ENCODE measurements at places on chromosomes 12 and 14. TPM values are rescaled to one million over a fixed set of nuclear protein-coding genes. Genes with fewer than 3 reads are reported as not detected.

DNA sequence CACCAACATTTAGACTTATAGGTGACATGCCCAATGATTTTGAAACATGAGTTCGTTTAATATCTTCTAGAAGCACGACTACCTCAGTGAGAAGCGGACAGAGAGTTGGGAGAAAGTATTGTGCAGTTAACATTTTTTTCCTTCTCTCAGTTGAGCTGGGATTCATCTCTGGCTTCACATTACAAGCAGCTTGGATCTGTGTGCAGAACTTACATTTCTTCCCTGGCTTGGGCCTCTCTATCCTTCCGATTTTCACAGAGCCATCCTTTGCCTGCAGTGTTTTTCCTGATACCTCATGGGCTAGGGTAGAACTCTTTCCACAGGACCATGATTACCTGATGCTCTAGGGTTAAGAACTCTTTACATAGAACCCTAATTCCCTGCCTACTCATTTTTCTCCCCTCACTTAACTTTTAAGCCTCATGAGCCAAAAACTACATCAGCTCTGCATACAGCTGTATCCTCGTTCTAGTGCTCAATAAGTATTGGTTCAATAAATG lies 86.5 kb downstream of the FLRT2 start:
- no peaks in the 10 kb centered on the region for H3K27me3 ChIP-seq
- DNase-seq, result no peak
- H3K36me3 ChIP-seq, result peaks cover 24% of the 10 kb centered on the region
- peak overlapping the region; percentile 45 for H3K27ac ChIP-seq

DNA sequence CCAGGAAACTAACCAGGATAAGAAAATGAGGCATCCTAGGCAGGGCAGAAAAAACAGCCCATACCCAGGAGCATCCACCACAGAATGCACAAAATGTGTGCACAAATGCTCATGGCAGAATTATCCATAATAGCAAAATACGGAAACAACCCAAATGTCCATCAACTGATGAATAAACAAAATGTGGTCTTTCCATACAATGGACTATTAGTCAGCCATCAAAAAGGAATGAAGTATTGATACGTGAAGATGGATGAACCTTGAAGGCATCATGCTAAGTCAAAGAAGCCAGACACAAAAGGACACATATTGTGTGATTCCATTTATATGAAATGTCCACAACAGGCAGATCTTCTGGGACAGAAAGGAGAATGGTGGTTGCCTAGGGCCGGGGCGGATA lies 19.1 kb downstream of the HRK start:
- H3K27ac ChIP-seq, result no peak overlapping the region
- no peak overlapping the region for H3K4me3 ChIP-seq
- peaks cover 2% of the 10 kb centered on the region for H3K4me1 ChIP-seq
- DNase-seq, result no peak
- peaks cover 1% of the 10 kb centered on the region for H3K36me3 ChIP-seq

GRCh38 chr12:89980236-89980635 lies 271.6 kb upstream of the ATP2B1 start:
- DNase-seq, result no peak
- no peaks in the 10 kb centered on the region for H3K27me3 ChIP-seq
- no peaks in the 10 kb centered on the region for H3K36me3 ChIP-seq
- H3K4me1 ChIP-seq, result peaks cover 2% of the 10 kb centered on the region

DNA sequence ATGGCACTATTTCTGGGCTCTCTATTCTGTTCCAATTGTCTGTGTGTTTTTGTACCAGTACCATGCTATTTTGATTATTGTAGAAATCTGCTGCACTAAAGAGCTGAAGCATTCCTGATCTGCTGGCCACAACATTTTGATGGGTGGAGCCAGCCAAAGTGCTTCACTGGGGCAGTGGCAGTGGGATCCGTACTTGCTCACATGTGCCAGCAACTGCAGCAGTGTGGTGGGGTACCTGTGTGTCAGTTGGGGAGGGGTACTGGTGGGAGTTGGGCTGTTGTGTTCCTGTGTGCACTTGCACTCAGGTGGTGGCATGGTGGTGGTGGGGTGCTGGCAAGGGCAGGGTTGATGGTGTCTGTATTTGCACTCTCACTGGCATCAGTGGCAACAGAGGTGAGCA lies 204.6 kb upstream of the ALG10 start:
- H3K27me3 ChIP-seq, result no peaks in the 10 kb centered on the region
- no peak overlapping the region for H3K27ac ChIP-seq
- no peak overlapping the region for H3K4me3 ChIP-seq
- H3K4me1 ChIP-seq, result no peaks in the 10 kb centered on the region

DNA sequence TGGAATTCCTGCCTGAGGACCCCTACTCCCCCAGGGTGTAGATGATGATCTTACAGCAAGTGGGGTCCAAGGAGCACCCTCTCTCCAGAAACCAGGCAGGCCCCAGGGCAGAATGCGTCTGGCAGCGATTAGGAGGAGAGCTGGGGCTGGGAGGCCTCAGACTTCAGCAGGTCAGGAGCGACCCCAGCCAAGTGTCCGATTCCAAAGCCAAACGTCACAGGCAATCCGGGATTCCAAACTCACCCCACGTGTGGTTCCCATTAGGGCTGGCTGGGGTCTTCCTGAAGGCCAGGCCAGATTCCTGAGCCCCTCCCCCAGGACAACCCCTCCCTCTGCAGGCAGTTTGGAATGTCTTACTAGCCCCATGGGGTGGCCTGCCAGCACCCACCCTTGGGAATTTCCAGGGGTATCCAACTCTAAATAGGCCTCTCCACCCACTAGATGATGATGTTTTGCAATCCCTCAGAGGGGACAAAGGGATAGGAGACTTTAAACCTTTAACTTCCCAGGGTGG lies 17.3 kb upstream of the FIGNL2 start:
- no peak overlapping the region for H3K4me3 ChIP-seq
- H3K27ac ChIP-seq, result no peak overlapping the region
- H3K27me3 ChIP-seq, result peaks cover 56% of the 10 kb centered on the region
- peaks cover 25% of the 10 kb centered on the region for H3K4me1 ChIP-seq
- no peaks in the 10 kb centered on the region for H3K36me3 ChIP-seq

- H3K4me3 ChIP-seq, result no peak overlapping the region
- no peak overlapping the region for H3K27ac ChIP-seq
- no peaks in the 10 kb centered on the region for H3K36me3 ChIP-seq
- H3K27me3 ChIP-seq, result peaks cover 25% of the 10 kb centered on the region
- no peak for DNase-seq
- no peaks in the 10 kb centered on the region for H3K4me1 ChIP-seq
These were observed 996.8 kb upstream of the TMEM132C start for GRCh38 chr12:127270193-127270592.

- no peaks in the 10 kb centered on the region for H3K36me3 ChIP-seq
- H3K27ac ChIP-seq, result no peak overlapping the region
- DNase-seq, result no peak
- H3K4me3 ChIP-seq, result no peak overlapping the region
- H3K27me3 ChIP-seq, result no peaks in the 10 kb centered on the region
- peaks cover 1% of the 10 kb centered on the region for H3K4me1 ChIP-seq
These were observed 49.7 kb downstream of the KIF26A start for GRCh38 chr14:104187931-104188726.

DNA sequence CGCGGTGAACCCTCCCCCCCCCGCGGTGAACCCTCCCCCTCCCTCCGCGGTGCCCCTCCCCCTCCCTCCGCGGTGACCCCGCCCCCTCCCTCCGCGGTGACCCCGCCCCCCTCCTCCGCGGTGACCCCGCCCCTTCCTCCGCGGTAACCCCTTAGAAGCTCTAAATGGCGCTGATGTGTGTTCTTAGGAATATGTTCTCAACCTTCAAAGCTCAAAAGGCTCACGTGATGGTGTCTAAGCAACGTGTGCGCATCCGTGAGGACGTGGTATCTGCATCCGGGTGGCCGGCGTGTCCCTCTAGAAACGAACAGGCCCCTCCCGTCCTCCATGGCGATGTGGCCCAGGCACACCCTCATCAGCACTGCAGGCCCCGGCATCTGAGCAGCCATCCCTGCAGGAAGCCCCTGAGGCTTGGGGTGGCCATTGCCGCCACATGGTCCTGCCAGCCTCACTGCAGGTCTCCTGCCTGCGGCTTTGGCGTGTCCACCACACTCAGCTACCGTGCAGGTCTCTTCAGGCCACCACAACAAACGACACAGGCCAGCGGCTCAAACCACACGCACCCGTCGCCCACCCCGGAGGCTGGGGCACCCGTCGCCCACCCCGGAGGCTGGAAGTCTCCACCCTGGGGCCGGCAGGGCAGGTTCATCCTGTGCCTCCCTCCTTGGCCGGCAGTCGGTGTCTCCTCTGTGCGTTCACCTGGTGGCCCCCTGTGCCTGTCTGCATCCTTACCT lies 14.5 kb upstream of the FBRSL1 start:
- no peak overlapping the region for H3K4me3 ChIP-seq
- peaks cover 2% of the 10 kb centered on the region for H3K4me1 ChIP-seq
- peaks cover 31% of the 10 kb centered on the region for H3K27me3 ChIP-seq
- DNase-seq, result no peak

GRCh38 chr12:87720967-87721366 lies 308.2 kb downstream of the C12orf50 start:
- H3K27me3 ChIP-seq, result no peaks in the 10 kb centered on the region
- H3K4me1 ChIP-seq, result no peaks in the 10 kb centered on the region
- H3K27ac ChIP-seq, result no peak overlapping the region
- no peak overlapping the region for H3K4me3 ChIP-seq
- H3K36me3 ChIP-seq, result no peaks in the 10 kb centered on the region
- no peak for DNase-seq

GRCh38 chr12:22100958-22101748 lies 55.1 kb downstream of the CMAS start:
- H3K4me3 ChIP-seq, result no peak overlapping the region
- H3K4me1 ChIP-seq, result no peaks in the 10 kb centered on the region
- no peaks in the 10 kb centered on the region for H3K36me3 ChIP-seq
- DNase-seq, result no peak

DNA sequence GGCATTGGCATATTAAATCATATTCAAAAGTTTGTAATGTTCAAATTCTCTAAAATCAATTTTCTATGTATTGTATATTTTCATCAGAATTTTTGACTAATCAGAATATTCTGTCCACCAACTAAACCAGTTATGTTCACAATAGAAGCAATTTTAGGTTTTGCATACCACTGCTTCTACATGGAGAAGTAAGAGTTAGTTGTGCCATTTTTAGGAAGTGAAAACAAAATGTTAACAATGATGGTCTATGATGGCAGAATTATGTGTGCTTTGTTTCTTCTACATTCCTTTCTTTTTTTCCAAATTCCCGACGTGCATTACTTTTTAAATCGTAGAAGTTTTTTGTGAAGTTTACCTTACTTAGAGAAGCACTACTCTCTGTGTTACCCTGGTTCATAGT lies 29.5 kb downstream of the ABHD12B start:
- H3K4me3 ChIP-seq, result no peak overlapping the region
- H3K36me3 ChIP-seq, result peaks cover 4% of the 10 kb centered on the region
- H3K27ac ChIP-seq, result no peak overlapping the region
- H3K4me1 ChIP-seq, result peaks cover 4% of the 10 kb centered on the region
- no peak for DNase-seq
- H3K27me3 ChIP-seq, result peaks cover 15% of the 10 kb centered on the region

The PSMA6 gene
- total RNA-seq, result 177 TPM

The GLI1 gene
- 0.91 TPM for total RNA-seq

The RNASE8 gene
- not detected for total RNA-seq

The RILPL2 gene
- 2.8 TPM for total RNA-seq

The ANKRD33 gene
- 0.14 TPM for total RNA-seq

The SERPINA5 gene
- total RNA-seq, result 37.7 TPM
